ENCODE measurements at places on chromosomes 3 and 15.

- DNase-seq = no peak
These were observed 301.2 kb upstream of the NR2E3 start for GRCh38 chr15:71509139-71509538.

GRCh38 chr3:80898211-80898610 lies 863.2 kb downstream of the GBE1 start:
- DNase-seq = no peak

GRCh38 chr15:95839367-95839782 lies 491.1 kb upstream of the NR2F2 start:
- no peak for DNase-seq

- no peak for DNase-seq
These were observed 34.0 kb downstream of the PLEKHO2 start for GRCh38 chr15:64875641-64876223.

DNA sequence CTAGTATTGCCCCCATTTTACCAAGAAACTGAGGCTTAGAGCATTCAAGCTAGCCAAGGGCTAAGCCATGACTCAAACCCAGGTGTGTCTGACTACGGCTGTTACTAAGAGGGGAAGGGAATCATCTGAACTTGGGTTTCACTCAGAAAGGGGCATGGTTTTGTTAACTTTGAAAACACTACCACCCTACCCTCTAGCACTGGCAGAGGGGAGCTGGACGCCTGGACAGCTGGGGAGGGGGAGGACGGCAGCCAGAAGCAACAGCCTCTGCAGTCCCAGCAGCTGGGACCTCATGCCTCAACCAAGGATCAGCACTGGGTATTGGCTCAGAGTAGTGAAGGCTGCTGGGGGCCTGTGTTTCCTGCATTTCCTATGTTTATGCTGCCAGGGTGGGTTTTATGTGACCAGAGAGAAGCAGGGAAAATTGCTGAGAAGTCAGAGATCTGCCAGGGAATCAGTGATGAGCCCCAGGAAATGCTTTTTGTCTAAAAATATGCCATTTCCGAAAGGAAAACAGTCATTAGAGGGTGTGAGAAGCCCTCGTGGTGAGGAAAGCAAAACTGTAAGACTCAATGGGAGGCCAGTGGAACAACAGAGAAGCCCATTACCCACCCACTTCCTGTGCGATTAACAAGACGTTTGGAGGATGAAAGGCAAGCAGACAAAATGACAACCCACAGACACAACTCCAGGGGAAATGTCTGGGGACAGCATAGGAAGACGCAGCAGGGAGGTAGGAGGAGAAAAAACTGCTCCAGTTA lies 41.2 kb downstream of the LIPC start:
- DNase-seq = no peak

- DNase-seq = no peak
These were observed 59.5 kb upstream of the RYK start for GRCh38 chr3:134309987-134310700.

- no peak for DNase-seq
These were observed 67.7 kb upstream of the ROPN1 start for GRCh38 chr3:124059580-124059979.

- DNase-seq = no peak
These were observed 18.0 kb upstream of the LOXL1 start for GRCh38 chr15:73908030-73908821.

- no peak for DNase-seq
These were observed 1058.7 kb downstream of the FHIT start for GRCh38 chr3:60192297-60193114.

- no peak for DNase-seq
These were observed 148.6 kb upstream of the STT3B start for GRCh38 chr3:31384117-31384516.

DNA sequence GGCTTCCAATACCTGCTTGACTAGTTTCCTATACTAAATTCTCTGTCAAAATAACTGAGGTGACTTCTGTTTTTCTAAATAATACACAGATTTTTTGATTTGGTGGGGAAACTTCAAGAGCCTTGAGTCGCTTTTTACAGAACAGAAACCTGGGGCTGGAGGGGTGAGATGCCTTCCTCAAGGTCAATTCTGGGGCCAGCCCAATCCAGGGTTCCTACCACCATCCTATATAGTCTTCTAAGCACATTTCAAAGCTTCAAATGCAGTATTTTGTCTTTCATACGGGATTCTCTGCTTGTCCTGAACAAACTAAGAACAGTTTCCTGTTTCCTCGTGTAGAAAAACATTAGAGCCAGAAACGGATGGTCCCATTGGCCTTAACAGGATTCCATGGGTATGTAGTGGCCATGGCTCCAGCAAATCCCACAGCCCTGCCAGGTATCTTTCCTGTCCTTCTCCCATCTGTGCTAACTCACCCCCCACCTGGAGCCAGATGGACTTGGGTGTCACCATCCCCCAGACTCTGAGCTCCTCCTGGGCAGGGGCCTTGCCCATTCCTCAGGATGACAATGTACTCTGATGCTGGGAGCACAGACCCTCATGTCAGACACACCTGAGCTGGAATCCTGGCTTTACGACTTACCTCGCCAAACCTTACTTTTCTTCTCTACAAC lies 146.9 kb downstream of the KLF13 start:
- DNase-seq = no peak

DNA sequence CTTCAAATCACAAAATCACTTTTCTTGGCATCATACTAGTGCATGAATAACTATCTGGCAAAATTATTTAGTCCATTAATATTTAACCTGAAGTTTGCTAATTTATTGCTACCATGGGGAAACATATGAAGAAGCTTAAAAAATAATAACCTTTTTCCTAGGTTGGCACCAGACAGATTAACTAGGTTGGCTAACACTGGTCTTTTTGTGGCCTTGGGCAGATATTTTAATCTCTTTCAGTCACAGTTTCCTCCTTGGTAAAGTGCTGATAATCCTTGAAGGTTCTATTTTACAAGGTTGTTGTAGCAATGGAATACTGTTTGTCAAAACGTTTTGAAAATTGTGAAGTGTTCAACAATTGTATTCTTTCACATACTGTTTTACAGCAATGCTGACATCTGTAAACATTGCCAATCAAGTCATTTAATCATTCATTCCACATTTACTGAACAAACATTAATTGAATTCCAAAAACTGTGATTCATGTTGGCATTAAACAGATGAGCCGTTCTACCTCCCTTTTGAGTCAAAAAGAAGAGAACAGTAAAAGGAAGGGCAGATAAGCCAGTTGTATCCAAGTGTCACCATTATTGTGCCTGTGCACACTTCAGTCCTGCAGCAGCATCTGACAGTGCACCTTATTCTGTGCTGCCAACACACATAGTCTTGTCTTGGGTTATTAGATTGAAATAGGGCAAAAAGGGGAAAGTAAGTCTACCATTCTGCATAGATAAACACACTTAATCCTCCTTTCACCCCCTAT lies 21.9 kb downstream of the EPHA6 start:
- no peak for DNase-seq

DNA sequence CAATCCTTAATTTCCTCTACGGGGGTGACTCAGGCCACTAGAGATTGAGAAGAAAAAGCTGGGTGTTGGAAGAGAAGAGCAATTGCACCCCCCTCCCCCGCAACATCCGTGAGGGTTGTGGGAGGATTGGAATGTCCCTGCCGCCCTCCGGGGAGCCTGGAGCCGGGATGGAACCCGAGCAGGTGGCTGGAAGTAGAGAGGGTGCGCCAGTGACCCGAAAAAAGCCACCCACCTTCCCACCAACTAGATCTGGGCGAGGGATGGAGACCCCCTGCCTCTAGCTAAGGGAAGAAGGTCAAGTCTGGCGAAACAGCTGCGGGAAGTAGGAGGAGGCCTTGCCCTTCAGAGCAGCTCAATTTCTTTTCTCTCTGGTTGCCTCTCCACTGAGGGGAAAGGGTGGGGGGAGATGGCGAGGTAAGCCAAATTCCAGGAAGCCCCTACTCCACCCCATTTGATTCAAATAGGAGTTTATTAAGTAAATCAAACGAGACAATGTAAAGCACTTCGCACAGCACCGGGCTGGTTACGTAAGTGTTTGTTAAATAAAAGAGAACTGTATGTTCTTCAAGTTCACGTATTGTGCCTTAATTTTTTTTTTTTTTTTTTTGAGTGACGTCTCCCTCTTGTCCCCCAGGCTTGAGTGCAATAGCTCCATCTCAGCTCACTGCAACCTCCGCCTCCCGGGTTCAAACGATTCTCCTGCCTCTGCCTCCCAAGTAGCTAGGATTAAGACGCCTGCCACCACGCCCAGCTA lies 1.1 kb upstream of the WWTR1 start:
- peak; percentile 63 for DNase-seq

DNA sequence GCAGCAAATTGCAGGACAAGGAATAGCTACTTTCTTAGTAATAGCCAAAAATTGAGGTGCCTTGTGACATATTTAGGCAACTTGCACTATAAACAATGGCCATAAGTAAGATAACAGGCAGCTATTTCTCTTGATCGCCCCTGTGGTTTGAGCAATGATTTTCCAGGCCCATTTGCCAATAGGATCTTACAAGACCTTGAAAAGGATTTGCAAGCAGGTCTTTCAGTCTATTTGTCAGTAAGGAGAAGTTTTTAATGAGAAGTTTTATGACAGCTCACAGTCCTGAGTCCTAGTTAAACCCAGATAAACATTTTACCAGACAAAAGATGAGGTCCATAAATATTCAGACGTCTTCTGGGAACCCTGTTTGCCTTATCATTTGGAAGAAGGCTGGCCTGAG lies 645.5 kb downstream of the RBMS3 start:
- no peak for DNase-seq

DNA sequence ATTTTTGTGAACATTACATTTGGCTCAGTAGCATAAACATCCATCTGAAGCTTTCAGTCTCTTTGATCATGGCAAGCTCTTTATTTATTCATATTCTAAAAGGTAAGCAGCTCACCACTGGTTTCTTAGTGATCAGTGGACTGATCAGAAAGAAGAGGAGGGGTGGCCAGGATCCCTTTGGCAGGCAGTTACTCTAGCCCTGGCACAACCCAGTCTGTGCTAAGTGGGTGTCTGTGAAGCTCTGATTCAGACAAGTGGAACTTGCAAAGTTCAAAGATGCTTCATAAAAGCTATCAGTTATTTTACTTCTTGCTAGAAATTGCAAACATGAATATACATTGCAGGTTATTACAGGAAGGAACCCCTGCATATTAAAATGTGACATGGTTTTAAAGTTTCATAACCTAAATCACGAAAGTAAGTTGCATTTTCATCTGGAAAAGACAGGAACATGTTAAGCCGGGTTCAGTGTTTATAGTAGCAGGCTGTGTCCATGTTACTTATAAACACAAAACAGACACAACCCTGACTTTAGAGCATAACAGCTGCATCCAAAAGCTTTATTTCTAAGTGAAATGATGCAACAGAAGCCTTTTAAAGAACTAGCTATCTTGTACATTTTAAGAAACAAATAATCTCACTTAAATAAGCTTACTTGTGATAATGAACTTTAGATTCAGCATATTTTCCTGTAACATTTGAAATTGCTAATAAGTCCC lies 785.3 kb downstream of the MCTP2 start:
- DNase-seq = no peak

- DNase-seq = no peak
These were observed 236.7 kb downstream of the ADAMTS17 start for GRCh38 chr15:100105101-100105500.

- DNase-seq = no peak
These were observed 56.3 kb downstream of the CORO2B start for GRCh38 chr15:68635141-68635540.

DNA sequence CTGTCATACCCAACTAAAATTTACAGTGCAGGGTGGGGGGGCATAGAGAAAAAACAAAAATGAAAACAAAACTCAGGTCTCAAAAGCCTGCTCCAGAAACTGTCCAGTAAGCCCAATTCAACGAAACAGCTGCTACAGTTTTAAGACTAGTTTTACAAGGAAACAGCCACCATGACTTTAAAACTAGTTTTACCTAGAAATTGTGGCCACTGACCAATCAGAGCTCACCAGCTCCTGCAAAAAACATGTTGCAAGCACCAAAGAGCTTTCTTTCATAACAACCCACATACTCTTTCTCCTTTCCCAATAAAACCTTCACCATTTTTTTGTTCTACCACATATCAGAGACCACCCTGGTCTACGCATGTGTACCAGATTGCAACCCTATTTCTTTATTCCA lies 7.3 kb upstream of the CFAP91 start:
- no peak for DNase-seq

All from LNCaP clone FGC (cell line).